Anterior cingulate cortex (tissue), 58 donors: ENCODE measurements at places on chromosomes 2 and 18.

DNA sequence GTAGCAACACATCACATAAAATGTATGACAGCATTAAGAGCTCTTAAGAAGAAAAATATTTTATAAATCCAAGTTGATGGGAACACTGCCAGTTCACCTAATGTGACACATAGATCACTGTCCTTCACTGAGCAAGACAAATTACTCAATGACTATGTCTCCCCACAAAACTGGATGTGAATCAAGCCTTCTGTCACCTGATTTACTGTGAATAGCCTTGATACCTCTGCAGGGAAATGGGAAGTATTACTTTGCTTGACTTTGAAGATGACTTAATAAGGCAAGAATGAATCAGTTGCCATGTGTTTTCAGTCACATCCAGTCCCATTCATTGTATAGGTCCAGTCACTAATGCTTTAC, 94.6 kb downstream of the NYAP2 start:
- DNase-seq, result no peak

DNA sequence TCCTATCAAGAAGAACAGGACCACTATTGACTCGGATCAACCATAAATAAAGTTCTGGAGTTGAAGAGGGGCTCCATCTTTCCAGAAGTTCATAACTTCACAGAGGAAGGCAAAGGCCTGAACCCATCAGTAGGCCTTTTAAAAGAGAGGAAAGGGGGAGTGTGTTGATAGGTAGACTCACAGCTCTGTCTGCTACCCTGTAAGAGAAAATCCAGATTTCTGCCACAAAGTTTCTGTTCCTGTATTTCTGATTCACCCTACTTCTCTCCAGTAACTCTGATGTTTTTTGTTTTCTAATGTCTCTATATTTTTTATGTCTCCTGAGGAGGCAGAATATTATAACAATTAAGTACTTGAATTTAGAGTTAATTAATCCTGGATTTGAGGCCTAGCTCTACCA, 564.0 kb downstream of the TNS1 start:
- DNase-seq, result no peak

- DNase-seq, result no peak
These were observed at the start of gene KLF7 for GRCh38 chr2:207165121-207166038. KLF7 (minus strand) TSS chr2:207165948; CDS start chr2:207165568, 380 bp downstream.

GRCh38 chr18:77822632-77823031, 573.0 kb downstream of the GALR1 start:
- no peak for DNase-seq

- no peak for DNase-seq
These were observed 39.1 kb downstream of the FBXO11 start for GRCh38 chr2:47867205-47867604.

DNA sequence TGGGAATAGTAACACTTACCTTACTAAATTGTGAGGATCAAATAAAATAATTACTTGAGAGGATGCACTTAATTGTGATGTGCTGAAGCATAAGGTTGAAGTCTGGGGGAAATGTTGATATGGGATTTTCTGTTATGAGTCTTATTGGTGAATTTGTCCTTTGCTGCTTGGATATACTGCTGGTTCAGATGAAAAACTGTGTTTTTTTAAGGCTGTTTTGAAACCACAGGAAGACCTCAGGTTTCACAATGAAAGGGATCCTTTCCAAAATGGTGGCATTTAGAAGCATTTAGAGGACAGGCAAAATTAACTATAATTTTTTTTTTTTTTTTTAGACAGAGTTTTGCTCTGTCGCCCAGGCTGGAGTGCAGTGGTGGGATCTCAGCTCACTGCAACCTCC, 34.9 kb downstream of the SPATS2L start:
- no peak for DNase-seq

DNA sequence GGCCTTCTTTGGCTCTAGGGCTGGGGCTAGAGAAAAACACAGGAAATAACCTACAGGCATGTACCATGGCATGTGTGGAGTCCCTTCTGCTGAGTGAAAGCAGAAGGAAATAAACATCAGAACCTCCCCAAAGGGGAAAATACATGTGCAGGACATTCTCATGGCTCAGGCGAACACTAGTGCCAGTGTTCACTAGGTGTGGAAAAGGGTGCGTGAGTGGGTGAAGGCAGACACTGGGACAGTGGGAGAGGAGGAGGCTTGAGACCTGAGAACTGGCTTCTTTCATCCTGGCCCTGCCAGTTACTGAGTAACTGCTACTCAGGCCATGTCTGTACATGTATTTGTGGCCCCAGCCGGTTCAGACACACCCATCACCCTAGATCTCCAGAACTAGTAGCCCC, 268.2 kb downstream of the PRKCE start:
- DNase-seq, result no peak

- peak; percentile 29 for DNase-seq
These were observed 143.0 kb downstream of the ZNF516 start for GRCh38 chr18:76351961-76352581.
